ENCODE measurements at places on chromosomes 13 and 19.

- DNase-seq, result no peak
Observed at GRCh38 chr13:113906571-113906970, 42.7 kb upstream of the GAS6 start.

DNA sequence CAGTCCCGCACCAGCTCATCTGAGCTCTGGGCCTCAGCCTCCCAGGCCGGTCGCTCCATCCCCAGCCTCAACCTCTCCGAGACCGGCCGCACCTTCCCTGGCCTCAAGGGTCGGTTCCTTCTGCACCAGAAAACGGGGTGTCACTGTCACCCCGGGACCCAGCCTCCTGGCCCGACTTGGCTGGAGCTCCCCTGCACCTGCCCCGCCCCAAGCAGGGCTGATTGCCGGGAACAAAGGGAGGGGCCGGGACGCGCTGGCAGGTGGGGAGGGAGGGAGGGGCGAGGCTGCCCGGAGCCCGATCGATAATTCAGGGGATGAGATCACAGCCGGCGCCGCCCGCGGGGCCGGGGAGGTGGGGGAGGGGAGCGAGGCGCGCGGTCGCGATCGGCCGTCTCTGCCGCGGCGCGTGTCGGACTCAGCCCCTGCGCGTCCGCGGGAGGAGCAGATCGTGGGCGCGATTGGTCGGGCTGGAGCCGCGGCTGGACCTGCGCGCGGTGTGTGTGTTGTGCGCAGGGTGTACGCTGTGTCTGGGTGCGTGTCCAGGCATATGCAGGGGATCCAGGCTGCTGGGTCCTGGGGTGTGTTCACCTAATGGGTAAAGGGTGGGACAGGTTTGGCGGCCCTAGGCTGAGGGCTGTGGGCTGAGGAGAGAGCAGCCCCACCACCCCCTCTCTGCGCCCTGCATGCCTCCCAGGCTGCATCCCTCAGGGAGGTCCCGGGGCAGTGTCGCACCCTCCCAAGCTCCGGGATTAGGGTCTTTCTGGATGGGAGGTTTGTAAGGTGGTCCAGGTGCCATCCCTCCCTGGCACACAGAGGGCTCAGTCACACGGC is 1.1 kb upstream of the SHC2 start:
- DNase-seq, result no peak

DNA sequence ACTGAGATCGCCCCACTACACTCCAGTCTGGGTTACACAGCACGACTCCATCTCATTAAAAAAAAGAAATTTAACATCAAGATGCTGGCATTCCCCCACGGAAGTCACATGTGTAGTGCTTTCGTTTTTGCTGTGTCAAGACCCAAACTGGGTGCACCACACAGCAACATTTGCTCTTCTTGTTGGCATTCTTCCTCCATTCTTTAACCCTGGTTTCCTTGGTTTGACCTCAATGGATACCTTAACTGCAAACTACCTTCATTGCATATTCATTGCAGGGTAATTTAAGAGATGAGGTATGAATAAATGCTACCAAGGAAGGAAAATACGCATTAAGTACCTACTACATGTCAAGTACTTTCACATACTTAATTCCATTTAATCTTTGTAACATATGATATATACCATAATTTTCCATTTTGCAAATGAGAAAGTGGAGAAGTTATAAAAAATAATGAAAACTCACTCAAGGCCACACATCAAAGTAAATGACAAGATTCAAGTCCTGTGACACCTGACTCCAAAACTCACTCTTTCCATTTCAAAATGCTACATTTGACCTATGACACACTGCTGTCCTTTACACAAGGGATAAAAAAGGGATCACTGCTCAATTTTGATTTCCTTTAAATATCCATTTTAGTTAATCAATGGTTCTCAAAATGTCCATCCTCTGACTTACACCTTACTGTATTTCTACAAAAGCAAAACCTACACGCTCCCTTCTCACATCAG is 59.2 kb downstream of the STK24 start:
- DNase-seq, result no peak

- no peak for DNase-seq
Observed at GRCh38 chr19:43501661-43502418, 2.7 kb downstream of the PHLDB3 start.

DNA sequence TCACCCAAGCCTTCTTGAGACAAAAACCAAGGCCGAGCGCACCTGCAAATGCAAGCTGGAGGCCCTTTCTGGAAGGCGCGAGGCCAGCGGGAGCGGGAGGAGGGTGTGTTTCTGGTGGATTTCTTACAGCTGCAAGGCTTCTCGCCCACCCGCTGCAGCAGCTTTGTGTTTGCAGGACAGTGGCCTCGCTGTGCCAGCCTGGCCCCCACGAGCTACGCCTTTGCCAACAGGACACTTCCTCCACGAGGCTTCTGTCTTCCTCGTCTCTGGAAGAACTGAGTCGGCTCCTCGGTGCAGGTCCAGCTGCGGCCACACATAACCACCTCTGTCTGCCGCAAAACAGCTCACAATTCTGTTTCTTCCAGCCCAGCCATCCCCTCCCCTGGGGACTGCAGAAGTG is 10.1 kb downstream of the ATCAY start:
- no peak for DNase-seq

Data from SK-MEL-5 (cell line).